HEK293T (cell line): ENCODE measurements at places on chromosomes 2 and 18.

DNA sequence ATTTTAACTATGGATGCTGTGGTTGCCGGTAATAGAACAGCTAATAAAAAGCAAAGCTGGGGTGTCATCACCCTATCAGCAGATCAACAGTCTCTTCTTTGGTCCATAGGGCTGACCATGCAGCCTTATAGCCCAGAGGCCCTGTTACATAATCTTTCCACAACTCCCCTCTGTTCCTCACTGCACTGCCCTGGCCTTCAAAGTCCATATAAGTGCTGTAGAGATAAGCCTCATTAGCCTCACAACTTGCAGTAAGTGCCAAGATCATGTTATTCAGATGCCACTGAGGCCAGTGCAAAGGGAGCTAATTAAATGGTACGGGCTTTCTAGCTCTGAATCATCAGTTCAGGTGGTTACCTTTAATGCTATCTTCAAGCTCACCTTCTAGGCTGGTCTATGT, 89.7 kb upstream of the CXCR4 start:
- no peak for DNase-seq

DNA sequence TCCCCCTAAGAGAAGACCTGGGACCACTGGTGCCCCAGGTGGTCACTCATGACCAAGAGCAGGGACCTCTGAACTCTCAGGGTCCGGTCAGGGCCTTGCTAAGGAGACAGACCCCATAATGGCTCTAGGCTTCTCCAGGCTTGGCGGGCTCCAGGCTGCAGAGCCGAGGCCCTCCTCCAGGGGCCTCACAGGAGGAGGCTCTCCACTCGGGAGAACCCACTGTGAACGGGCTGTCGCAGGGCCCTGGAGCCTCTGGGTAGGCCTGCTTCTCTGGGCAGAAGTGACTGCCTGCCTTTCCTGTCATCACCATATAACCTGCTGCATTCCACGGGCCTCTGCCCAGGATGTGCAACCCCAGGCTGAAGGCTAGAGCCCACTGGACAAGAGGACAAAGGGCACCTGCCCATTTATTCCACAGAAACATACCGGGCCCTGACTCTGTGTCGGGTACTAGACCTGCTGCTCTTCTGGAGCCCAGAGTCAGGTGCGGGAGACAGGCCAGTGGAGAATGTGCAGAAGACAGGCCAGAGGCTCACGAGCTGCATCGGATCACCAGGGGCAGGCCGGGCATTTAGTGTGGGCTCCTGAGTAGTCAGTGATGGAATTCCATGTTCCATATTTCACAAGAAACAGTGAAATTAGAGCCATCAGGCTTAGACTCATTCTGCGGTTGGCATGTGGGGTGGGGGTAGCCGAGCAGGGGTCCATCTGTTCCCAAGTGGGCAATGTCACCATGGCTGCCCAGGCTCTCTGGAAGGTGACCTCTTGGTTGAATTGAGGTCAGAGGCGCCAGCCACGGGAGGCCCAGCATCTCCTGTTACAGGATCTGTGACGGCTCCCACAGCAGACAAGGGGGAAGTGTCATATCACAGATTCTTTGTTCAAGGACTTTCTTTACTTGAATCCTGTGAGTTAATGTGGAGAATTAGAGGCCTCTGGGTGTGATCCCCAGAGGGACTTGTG, 220.8 kb downstream of the SH3RF3 start:
- no peak for DNase-seq

DNA sequence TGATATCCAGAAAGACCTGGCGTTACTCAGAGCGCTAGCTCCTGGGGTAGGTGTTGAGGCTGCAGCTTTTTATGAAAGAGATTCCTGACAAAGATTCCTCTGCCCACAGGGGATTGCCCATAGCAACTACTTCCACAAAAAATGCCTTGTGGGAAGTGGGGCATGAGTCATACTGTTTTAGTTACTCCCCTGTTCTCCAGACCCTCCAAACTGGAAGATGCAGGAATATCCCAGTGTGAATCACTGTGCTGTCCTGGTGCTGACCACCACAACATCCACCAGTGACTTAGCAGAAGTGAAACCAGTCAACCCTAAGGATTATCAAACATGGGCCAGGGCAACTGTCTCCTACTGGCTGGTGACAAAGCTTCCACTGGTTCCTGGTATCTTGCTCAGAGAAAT, 61.8 kb downstream of the CDH2 start:
- DNase-seq = peak; percentile 10

DNA sequence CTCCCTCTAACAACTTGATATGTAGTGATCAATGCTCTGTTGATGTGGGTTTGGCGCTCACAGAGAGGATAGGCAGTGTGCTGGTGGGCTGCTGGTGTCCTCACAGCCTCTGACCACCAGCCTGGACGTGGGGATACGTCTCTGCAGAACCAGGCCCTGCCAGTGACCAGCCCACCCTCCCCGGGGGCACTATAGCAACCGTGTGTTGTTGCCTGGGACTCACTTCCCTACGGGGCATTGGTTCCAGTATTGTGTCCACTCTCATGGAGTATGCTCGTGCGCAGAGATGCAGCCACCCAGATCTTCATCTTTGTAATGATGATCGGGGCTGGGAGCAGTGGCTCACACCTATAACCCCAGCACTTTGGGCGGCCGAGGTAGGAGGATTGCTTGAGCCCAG, 180.1 kb downstream of the LDLRAD4 start:
- no peak for DNase-seq

- DNase-seq = no peak
These were observed 424.2 kb downstream of the NRXN1 start for GRCh38 chr2:50607721-50608120.

GRCh38 chr2:105288133-105288532, 41.4 kb downstream of the TGFBRAP1 start:
- DNase-seq = no peak

DNA sequence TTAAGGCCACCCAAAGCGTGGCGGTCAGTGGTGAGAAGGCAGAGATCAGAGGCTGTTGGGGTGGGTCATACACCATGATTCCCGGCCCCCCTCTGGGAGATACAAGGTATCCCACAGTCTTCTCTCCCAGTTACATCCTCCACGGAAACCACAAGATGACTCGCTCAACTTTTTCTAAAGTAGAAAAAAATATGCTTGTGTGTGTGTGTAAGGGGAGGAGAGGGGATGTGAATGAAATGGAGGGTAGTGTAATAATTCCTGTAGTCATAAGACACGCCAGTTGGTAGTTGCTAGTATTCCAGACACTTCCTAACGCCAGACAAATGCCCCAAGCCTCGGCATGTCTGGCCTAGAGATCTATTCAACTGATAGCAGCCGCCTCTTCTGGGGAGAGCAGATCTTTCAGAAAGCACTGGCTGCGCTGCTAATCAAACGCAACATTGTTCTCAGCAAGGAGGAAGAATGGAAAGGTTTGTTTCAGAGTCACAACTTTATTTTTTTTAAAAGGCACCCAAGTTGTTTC, 143.5 kb downstream of the TGIF1 start:
- no peak for DNase-seq

DNA sequence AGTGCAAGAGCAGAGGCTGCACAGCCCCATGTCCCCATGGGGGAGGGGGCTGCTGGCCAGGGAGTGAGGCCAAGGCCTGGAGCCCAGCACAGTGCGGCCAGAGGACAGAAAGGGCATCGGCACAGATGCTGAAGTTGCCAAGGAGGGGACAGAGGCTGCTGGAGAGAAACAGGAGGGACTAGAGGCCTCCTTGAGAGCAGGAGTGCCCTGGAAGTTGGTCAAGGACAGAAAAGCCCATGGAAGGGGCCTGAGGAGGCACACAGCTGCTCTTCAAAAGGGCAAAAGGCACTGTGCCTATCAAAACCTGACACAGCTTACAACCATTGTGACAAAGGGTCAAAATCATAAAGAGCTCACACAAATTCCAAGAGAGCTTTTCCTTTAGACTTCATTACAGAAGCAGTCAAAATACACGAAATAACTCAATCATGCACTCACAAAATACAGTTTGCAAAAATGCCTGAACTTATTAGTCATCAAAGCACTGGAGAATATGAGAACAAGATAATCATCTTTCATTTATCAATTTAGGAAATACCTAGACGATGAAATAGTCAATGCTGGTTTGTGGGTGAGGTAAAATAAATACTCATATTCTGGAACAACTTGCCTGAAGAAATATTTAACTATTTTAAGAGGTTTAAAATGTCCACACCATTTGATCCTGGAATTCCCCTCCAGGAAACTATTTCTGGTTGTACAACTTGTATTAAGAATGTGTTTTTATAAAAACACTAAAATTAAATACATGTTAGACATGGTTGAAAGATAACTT, 79.6 kb downstream of the USP40 start:
- no peak for DNase-seq

DNA sequence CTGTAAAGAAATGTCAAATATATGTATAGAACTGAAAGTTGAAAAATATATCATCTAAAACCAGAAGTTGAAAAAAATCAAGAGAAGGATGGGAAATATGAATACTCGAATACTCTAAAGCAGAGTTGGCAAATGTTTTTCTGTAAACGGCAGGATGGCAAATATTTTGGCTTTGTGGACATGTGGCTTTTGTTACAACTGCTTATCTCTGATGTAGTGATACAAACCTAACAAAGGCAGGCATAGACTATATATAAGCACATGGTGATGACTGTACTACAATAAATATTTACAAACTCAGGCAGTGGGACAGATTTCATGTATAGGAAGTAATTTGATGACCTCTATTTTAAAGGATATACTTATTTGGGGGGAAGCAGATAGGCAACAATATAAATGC, 224.6 kb upstream of the LRRTM4 start:
- DNase-seq = no peak

GRCh38 chr2:47206181-47206580, 51.1 kb upstream of the STPG4 start:
- DNase-seq = no peak

- no peak for DNase-seq
These were observed 160.4 kb downstream of the AGAP1 start for GRCh38 chr2:235654103-235654813.

- no peak for DNase-seq
These were observed 51.4 kb upstream of the EML6 start for GRCh38 chr2:54671875-54672589.
